ENCODE measurements at places on chromosomes 3 and 15. TPM values are rescaled to one million over a fixed set of nuclear protein-coding genes. Genes with fewer than 3 reads are reported as not detected.

KLHDC8B gene
- total RNA-seq, result 1.6 TPM

ZNF80 gene
- 0.16 TPM for total RNA-seq

IL17RE gene
- 1.4 TPM for total RNA-seq

CCR8 gene
- 1.3 TPM for total RNA-seq

GRCh38 chr3:23480329-23480714 is 277.2 kb downstream of the UBE2E2 start:
- no peaks in the 10 kb centered on the region for H3K27me3 ChIP-seq
- DNase-seq, result no peak
- no peak overlapping the region for H3K27ac ChIP-seq
- no peak overlapping the region for H3K4me3 ChIP-seq

DNA sequence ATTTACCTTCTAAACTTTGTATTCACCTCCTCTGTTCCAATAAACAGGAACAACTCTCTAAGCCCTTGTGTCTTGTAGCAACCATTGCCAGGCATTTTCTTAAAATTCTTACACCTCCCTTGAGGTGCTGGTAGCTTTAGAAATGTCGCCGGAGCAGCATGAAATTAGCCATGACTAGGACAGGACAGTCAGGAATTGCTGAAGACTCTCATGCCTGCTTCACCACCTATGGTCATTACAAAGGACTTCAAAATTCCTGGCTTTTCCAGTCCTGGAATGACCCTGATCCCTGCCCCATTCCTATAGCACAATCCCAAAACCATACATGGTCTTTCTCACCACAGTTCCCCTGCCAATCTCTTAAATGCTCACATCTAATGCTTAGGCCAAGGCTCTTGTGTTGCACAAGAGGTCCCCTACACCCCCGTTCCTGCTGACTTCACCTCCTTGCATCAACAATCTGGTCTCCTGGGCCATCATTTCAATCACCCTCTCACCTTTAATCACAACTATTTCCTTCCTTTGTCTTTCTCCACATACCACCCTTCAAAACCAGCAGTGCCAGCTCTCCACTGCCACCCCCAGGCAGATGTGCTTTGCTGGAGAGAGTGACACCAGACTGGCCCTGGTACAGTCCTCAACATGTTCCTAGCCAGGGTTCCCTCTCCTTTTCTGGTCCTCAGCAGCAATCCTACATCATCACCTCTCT is 113.2 kb upstream of the TJP1 start:
- no peaks in the 10 kb centered on the region for H3K36me3 ChIP-seq
- H3K27me3 ChIP-seq, result no peaks in the 10 kb centered on the region
- no peak overlapping the region for H3K4me3 ChIP-seq
- H3K4me1 ChIP-seq, result no peaks in the 10 kb centered on the region

DNA sequence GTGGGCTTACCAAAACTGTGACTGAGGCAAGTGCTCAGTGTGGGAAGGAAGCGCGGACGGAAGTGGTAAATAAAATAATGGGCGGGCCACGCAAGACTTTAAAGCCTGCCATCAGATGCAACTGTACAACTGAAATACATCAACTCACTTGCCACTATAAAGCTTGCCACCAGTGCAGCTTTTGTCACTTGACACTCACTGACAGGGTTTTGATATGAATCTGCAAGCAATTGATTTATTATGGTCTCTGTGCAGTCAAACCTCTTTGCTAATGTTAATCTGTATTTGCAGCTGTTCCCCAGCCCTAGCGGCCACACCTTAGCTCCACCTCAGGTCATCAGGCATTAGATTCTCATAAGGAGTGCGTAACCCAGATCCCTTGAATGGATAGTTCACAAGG is 2.3 kb upstream of the GFM1 start:
- no peak overlapping the region for H3K27ac ChIP-seq
- peaks cover 6% of the 10 kb centered on the region for H3K36me3 ChIP-seq
- no peaks in the 10 kb centered on the region for H3K27me3 ChIP-seq
- H3K4me1 ChIP-seq, result peaks cover 16% of the 10 kb centered on the region
- peak; percentile 47 for DNase-seq

DNA sequence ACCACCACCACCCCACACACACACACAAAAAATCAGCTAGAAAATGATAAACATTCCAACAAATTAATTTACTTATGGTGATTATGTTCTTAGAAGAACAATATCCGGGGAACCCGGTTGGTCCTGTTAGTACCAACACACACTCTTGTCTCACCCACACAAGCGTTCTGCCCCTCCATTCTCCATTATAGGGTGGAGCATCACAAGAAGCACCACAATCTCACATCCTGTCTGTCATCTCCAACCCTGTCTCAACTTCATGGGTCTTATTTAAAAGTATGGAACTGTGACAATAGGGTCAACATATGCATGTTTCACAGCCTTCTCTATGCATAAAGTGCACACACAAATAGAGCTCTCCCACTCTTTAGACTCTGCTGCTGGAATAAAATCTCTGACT is 5.6 kb downstream of the GSK3B start:
- H3K27ac ChIP-seq, result no peak overlapping the region
- H3K27me3 ChIP-seq, result no peaks in the 10 kb centered on the region
- DNase-seq, result no peak
- no peaks in the 10 kb centered on the region for H3K36me3 ChIP-seq
- no peak overlapping the region for H3K4me3 ChIP-seq

- no peak overlapping the region for H3K4me3 ChIP-seq
- no peak for DNase-seq
- H3K27me3 ChIP-seq, result peaks cover 4% of the 10 kb centered on the region
- no peak overlapping the region for H3K27ac ChIP-seq
- H3K4me1 ChIP-seq, result no peaks in the 10 kb centered on the region
These were observed 209.3 kb upstream of the UMPS start for GRCh38 chr3:124520970-124521369.

- no peaks in the 10 kb centered on the region for H3K4me1 ChIP-seq
- H3K4me3 ChIP-seq, result no peak overlapping the region
These were observed 202.2 kb downstream of the PDZRN3 start for GRCh38 chr3:73422571-73422970.

DNA sequence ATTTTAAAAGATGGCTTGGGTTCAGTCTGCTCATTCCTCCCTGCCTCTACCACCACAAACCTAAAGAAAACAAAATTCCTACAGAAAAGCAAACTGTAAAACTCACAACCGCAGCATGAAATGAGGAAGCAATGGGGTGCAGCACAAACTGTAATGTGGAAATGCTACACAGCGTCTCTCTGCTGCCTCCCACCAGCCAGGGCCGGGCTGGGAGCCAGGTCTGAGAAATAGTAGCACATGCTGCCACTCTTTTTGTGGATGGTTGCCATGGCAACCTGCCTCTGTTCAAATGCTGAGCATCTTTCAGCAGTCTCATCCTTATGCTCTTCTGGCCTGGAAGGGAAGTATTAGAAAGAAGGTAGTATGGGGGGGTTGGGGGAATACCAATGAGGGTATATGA is 55.4 kb downstream of the EOMES start:
- no peak overlapping the region for H3K27ac ChIP-seq
- no peak overlapping the region for H3K4me3 ChIP-seq
- no peaks in the 10 kb centered on the region for H3K36me3 ChIP-seq
- no peaks in the 10 kb centered on the region for H3K27me3 ChIP-seq

DNA sequence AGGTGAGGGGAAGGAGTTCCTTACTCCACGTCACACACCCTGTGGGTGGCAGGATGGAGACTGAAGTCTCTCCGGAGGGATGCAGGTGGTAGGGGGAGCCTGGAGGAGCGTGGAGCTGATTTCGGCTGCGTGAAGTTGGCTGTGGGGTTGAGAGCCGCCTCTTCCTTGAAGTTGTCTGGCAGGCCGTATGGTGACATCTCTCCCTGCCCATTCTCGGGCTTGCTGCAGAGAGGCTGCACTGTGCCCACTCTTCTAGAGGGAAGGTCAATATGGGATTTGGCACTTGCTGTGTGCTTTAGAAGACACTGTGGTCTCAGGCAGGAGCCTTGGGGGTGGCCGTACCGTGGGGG is 13.4 kb upstream of the FBLN2 start:
- H3K36me3 ChIP-seq, result no peaks in the 10 kb centered on the region
- H3K4me1 ChIP-seq, result peaks cover 8% of the 10 kb centered on the region
- no peak overlapping the region for H3K27ac ChIP-seq
- H3K27me3 ChIP-seq, result no peaks in the 10 kb centered on the region

- H3K27me3 ChIP-seq, result no peaks in the 10 kb centered on the region
- DNase-seq, result no peak
- H3K27ac ChIP-seq, result no peak overlapping the region
- no peaks in the 10 kb centered on the region for H3K4me1 ChIP-seq
- H3K36me3 ChIP-seq, result no peaks in the 10 kb centered on the region
These were observed 301.4 kb upstream of the TGFBR2 start for GRCh38 chr3:30305021-30305420.

- H3K4me1 ChIP-seq, result no peaks in the 10 kb centered on the region
- H3K27me3 ChIP-seq, result no peaks in the 10 kb centered on the region
- no peak overlapping the region for H3K27ac ChIP-seq
- H3K36me3 ChIP-seq, result no peaks in the 10 kb centered on the region
- no peak for DNase-seq
These were observed 29.4 kb downstream of the PGPEP1L start for GRCh38 chr15:98978153-98978552.

GRCh38 chr15:42819786-42820185 is 82.9 kb upstream of the CDAN1 start:
- no peak overlapping the region for H3K4me3 ChIP-seq
- no peaks in the 10 kb centered on the region for H3K27me3 ChIP-seq
- H3K4me1 ChIP-seq, result no peaks in the 10 kb centered on the region
- DNase-seq, result no peak

Data from CD4-positive, alpha-beta T cell (primary cell).